Activated T-helper 1 cell treated with anti-CD3 and anti-CD28 coated beads, Interleukin-2, amount 50 U/mL, for 16 hours (primary cell): ENCODE measurements at places on chromosomes 11 and 22.

GRCh38 chr11:38791346-38791961 is 2193.4 kb upstream of the RAG2 start:
- DNase-seq: no peak

DNA sequence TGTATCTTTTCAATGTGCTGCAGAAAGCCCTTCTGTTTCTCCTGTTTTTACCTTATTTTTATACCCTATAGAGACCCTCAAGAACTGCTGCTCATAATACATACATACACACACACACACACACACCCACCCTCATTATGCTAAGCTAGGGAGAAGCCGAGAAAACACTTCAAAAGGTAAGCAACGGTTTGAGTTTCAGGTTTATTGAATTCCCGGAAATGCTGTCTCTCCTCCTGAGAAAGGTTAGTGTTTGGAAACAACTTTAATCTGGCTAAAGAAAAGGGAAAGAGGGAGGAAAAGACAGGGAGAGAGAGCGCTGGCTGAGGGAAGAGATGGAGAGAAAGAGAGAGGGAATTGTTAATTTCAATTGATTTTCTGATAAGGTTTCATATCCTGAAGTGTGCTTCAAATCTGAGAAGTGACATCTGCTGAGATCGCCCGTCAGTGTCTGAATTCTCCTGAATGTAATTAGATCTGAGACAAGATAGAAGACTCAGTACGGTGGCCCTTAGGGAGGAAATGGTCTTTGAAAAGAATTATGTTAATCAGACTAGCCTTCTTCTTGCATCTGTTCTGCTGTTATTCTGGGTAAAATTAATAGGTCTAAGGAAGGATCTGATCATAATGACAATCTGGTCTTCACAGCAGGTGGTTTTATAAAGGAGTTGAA is 169.1 kb downstream of the NXPE2 start:
- DNase-seq: no peak

DNA sequence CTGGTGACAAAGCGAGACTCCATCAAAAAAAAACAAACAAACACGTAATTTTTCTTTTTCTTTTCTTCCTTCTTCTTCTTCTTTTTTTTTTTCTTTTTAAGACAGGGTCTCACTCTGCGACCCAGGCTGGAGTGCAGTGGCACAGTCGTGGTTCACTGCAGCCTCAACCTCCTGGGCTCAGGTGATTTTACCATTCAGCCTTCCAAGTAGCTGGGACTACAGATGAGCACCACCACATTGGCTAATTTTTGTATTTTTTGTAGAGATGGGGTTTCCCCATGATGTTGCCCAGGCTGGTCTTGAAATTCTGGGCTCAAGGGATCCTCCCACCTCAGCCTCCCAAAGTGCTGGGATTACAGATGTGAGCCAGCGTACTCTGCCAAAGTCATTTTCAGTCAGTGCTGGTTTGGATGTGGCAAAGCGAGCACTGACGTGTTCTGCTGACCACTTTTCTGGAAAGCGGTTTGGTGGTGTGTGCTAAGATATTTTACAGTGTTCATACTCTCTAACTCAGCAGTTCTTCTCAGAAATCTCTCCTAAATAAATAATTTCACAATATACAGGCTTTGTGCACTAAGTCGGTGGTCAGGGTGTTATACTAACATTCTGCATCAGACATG is 10.7 kb downstream of the FAM118A start:
- DNase-seq: no peak

- no peak for DNase-seq
Measured at GRCh38 chr11:46247659-46248058, 29.8 kb upstream of the CREB3L1 start.

GRCh38 chr22:49869845-49870712 is 16.4 kb downstream of the ZBED4 start:
- no peak for DNase-seq

DNA sequence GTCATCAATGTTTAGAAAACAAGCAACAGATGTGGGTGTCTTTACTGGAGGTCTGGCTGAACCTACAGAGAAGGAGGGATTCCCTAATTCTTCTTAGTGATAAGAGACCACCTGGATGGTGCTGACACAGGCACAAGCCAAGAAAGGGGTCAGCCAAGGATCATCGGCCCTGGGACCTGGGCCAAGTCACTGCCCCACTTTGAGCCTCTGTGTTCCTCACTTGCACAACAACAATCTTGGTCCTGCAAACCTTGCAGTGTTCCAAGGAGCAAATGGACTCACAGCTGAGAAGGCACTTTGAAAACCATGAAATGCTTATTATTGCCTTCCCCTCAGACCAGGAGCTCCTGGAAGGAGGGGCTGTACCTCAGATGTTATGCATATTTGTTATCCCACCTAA is 7.0 kb upstream of the KCNE3 start:
- DNase-seq: no peak
